ENCODE measurements at places on chromosomes 6 and 20. TPM values are rescaled to one million over a fixed set of nuclear protein-coding genes. Genes with fewer than 3 reads are reported as not detected.

DNA sequence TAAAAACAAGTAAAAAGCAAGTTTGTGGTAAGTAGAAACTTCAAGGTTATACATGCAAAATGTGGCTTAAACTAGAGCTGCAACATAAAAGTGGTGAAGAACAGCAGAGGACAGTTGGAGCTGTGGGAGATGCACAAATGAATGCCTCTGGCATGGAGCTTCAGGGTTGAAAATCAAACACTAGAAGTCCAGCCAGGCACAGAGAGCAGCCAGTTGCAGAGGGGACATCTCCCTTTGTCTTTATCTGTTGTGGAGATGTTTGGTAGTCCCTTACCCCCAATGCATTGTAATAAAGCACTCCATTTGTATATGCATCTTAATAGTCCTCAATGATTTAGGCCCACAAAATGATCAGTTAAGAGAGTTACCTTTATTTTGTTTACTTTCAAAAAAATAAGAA lies 73.1 kb upstream of the C20orf144 start:
- no peak for DNase-seq

GRCh38 chr6:149990212-149990660 lies 26.5 kb downstream of the ULBP1 start:
- DNase-seq: no peak

- no peak for DNase-seq
Measured at GRCh38 chr20:16541226-16541625, 32.0 kb downstream of the KIF16B start.

DNA sequence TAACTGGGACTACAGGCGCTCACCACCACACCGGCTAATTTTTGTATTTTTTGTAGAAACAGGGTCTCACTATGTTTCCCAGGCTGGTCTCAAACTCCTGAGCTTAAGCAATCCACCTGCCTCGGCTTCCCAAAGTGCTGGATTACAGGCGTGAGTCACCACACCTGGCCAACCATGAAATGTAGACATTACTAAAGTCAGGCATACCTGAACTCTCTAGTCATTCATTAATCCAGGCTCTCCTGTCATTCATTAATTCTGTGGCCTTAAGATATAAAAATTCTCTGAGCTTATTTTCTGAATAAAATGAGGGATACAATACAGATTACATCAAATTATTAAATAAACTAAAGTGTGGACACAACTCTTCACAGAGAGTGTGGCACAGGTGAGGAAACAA lies 159.7 kb downstream of the GMDS start:
- no peak for DNase-seq

Gene GPX5
- total RNA-seq: not detected

DNA sequence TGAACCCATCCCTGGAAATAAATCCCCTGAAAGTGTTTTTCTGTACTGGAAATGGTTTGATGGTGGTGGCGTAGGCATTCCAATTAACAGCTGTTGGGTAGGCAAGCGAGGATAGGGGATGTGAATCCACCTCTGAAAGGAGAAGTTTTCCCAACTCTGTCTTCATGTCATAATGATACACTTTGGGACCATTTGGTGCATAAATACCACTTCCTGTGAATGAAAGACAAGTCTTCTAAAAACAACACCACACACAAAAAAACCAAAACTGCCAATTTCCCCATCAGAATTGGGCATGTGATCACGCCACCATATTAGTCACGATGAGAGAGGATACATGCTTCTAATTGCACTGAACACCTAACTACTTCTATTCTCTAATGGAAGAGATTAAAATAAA lies 6.4 kb downstream of the VNN2 start:
- no peak for DNase-seq

Gene DDO
- 1.3 TPM for total RNA-seq

GRCh38 chr20:41138475-41139226 lies 1.3 kb downstream of the PLCG1 start:
- no peak for DNase-seq

- no peak for DNase-seq
Measured at GRCh38 chr20:58498470-58499068, 16.6 kb downstream of the APCDD1L start.

GRCh38 chr6:41502917-41503671 lies 43.1 kb upstream of the FOXP4 start:
- peak; percentile 49 for DNase-seq
